AG04450 (cell line): ENCODE measurements at places on chromosomes 7 and 10.

DNA sequence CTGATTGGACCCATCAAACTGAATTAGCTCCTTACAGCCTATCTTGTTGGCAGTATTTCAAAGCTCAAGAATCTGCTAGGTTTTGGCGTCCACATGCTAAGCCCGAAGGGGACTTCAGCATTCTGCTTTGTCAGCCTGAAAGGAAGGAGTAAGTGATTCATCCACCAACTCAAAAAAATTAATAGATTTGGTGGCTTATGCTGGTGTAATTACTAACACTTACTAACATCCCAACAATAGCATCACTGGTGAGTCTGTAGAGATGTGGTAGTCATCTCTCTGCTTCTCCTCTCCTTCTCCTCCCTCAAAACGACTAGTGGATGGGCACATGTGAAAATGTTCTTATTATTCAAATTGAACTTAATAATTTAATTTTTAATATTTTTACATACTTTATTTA, 53.8 kb upstream of the EGR2 start:
- no peak for DNase-seq

DNA sequence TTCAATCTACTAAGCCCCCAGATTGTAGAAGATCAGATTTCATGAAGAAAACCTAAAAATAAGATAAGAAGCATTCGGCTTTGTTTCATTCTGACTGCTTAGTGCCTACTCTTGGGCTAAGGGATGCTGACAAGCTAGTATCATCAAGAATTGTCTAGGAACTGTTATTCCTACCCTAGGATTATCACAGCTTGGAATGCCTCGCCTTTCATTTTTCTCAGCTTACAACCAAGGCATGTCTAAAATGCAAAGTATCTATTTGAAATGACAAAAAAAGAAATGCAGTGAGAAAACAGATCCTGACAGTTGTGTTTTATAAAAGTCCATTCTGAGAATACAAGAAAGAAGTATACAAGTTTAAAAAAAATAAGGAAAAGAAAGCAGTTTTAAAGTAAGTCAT, 441.0 kb downstream of the KCNMA1 start:
- no peak for DNase-seq

- no peak for DNase-seq
These were observed 231.8 kb downstream of the AHR start for GRCh38 chr7:17530244-17530643.

- no peak for DNase-seq
These were observed 17.2 kb upstream of the TRIM24 start for GRCh38 chr7:138442822-138443221.
